ENCODE measurements at places on chromosomes 16 and 17.

DNA sequence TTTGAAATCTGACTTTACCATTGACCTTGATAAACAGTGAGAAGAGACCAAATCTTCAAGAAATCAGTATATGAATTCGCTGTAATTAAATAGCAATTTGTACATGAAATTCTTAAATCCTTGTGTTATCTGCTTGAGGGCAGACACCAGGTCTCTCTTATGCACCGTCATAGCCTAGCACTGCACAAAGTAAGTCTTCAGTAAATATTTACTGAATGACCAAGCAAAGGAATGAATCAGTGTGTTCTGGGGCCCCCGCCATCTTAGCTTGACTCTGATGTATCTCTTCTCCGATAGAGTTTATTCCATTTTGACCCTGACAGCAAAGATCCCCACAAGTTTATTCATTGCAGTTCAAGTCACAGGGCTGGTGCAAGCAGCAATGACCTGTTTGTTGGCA, 328.0 kb downstream of the TMEM114 start:
- no peak for DNase-seq

- no peak for DNase-seq
Observed at GRCh38 chr16:1979271-1980029, 1.8 kb downstream of the NOXO1 start.

DNA sequence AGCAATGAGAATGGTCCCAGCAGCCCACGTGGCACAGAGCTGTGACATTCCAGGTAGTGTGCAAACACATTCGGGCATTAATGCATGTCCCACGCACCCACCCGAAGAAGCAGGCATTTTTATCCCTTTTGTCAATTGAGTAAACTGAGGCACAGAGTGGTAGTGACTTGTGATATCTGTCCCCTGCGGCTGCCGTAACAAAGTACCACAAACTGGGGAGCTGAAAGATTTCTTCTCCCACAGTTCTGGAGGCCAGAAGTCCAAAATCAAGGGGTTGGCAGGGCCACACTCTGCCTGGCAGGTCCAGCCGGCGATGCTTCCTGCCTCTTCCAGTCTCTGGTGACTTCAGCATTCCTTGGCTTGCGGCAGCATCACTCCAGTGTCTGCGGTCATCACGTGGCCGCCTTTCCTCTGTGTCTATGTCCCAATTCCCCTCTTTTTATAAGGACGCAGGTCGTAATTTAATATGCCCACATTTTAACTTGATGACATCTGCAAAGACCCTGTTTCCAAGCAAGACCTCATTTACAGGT, 221.9 kb upstream of the GSE1 start:
- DNase-seq = no peak

- DNase-seq = no peak
Observed at GRCh38 chr16:10009684-10010083, 172.5 kb downstream of the GRIN2A start.

DNA sequence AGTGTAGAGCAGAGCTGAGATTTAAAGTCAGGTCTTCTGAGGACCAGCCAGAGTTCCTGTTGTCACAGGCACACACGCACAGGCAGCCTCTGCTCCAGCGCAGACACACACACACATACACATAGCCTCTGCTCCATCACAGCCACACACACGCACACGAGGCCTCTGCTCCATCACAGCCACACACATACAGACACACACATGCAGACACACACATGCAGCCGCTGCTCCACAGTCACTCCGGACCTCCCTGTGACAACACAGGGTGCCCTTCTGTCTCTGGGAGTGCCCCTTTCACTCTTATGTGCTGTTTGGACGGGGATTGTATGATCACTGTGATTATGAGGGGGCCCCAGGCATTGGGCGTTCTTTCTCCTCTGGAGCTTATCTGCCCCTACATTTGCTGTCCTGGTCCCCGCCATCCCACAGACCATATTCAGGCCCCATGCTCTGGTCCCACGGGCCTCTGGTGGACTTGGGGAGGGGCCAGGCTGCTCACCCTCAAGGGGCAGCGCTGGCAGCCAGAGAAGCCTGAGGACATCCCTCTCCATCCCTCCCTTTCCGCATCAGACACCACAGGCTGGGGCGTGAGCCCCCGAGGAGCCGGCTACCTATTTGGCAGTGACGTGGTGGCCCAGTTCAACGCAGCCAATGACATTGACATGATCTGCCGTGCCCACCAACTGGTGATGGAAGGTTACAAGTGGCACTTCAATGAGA, 7.5 kb downstream of the TBX6 start:
- no peak for DNase-seq

DNA sequence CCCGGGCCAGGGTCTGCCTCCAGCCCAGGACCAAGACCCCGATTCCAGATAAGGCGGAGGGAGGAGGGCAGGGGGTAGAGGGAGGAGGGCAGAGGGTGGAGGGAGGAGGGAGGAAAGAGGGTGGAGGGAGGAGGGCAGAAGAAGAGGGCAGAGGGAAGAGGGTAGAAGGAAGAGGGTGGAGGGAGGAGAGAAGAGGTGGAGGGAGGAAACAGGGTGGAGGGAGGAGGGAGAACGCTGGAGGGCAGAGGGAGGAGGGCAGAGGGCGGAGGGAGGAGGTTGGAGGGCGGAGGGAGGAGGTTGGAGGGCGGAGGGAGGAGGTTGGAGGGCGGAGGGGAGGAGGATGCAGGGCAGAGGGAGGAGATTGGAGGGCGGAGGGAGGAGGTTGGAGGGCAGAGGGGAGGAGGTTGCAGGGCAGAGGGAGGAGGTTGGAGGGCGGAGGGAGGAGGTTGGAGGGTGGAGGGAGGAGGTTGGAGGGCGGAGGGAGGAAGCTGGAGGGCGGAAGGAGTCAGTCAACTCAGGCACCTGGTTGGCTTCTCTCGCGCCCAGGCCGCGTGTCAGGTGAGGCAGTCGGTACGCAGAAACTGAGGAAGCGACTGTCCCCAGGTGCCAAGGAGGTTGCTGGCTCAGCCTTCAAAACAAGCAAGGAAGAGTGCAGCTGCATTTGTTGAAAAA, 65.2 kb downstream of the KLHDC4 start:
- DNase-seq = no peak

DNA sequence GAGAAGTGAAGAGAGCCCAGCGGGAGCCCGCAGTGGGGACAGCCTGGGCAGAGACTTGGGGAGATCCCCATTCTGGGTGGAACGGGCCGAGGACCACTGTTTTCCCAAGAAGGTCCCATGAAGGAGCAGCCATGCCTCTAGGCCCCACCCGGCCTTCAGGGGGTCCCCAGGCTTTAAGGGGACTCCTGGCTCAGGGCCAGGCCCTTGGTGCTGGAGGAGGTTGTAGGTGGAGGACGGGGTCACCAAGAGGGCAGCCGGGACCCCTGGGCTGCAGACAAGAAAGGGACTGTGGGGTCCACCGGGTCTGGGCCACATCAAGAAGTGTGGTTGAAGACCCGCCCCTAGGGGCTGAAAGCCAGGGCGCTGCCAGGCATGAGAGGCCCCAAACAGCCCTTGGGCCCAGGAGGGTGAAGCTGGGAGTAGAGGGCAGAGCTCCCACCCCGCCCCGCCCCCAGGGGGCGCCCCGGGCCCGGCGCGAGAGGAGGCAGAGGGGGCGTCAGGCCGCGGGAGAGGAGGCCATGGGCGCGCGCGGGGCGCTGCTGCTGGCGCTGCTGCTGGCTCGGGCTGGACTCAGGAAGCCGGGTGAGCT, at the start of gene PRSS21:
Gene PRSS21, plus strand, starts transcription at position 487 of the 589 bp plus-strand sequence. Its CDS starts 32 bp downstream, at position 519.
- no peak for DNase-seq

GRCh38 chr16:82888591-82889001, 261.8 kb downstream of the CDH13 start:
- no peak for DNase-seq

GRCh38 chr16:22932032-22932771, 118.2 kb downstream of the HS3ST2 start:
- no peak for DNase-seq

DNA sequence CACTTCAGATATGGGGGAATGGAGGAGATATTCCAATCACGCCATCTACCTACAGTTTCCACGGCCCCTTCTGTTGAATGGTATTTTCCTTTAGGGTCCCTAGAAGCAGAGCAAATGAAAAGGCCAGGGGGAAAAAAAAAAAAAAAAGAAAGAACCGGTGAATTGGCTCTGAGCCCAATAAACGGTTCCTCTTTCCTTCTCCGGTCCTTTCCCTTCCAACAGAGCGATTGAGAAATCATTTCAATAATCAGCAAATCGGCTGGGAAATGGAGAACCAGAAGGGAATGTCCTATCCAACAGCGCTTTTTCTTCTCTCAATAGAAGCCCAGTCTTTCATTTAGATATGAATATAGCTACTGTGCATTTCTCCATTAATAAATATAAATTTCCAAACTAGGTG, 26.8 kb upstream of the HOXB13 start:
- DNase-seq = peak; percentile 7

- peak; percentile 72 for DNase-seq
Observed at GRCh38 chr16:61887903-61888302, 148.3 kb downstream of the CDH8 start.

GRCh38 chr17:82346342-82347300, 12.4 kb upstream of the TEX19 start:
- no peak for DNase-seq

DNA sequence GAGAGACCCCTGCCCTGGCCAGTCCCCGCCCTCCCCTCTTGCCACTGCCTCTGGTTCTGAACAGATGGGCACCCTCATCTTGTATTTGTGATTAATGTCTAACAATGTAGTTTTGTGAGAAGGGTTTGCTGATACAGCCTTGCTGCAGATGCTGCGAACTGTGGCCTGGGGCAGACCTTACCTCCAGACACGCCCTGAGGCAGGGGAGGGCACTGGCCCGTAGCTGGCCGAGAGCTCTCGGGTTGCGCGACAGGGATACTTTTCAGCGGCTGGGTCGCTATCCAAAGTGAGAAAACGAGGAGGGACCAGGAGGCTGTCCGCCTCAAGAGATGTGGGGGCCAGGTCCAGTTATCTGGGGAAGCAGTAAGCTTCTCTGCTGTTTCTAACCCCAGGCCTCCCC, 21.9 kb downstream of the STH start:
- no peak for DNase-seq

DNA sequence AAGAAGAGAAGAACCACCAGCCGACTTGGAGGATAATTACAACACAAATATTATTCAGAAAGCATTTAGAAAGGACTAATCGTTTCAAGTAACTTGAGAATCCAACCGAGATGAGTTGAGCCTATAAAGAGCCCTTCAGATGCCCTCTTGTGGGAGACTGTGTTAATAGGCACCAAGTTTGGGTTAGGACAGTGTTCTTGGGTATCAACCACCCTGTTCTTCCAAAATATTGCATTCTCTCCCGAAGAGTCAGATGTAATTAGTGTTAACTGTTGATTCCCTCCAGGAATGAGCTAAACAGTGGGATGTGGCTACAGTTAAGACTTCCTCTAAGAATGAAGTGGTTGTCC, 87.8 kb upstream of the NOL11 start:
- no peak for DNase-seq

DNA sequence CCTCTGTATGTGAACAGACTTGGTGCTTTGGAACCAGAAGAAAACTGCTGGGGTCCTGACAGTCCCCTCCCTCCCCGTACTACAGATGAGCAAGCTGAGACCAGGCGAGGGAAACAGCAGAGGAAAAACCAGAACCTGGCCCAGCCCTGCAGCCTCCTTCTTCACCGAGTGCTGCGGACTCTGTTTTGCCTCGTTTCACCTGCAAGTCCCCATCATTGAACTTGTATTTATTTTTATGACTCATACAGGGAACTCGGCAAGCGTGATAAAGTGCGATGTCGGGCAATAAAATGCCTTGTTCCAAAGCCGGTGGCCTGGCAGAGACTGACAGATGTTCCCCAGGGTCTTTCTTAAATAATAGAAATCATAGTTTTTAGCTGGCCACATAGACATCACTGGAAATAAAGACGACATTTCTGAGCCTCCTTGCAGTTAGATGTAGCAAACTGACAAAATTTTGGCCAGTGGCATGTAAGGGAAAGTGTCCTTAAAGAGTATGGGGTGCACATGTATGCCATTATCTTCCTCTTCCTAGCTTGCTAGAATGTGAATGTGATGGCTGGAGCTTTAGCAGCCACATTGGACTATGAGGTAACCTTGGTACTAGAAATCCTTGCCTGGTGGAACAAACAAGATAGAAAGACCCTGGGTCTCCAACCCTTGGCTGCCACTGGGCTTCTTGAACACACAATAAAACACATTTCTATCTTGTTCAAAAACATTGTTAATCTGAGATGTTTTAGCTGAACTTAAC, 128.6 kb downstream of the IRF8 start:
- DNase-seq = no peak

DNA sequence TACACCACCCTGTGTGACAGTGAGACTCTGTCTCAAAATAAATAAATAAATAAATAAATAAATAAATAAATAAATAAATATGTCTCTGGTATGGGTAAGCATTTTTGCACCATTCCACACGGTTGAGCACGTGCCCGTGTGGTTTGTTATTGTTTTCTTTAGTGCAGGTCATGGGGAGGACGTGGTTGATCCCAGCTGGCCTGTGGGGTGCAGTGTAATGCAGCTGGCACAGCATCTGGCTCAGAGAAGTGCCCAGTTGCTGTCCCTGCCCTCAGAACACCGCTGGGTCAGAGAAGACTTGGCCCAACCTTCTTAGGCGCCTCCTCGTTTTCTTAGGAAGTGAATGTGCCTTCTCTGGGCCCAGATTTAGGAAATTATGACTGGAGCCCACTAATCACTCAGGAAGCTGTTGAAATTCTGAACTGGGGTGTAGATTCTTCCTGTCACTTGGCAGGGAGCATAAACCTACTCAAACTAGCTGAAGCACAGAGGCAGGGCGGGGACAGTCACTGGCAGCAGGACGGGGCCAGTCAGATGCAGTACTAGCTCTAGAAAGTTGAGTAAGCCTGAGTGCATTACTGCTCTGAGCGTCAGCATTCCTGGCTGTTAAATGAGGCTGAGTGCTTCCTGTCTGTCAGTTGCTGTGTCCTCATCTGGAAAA, 85.9 kb downstream of the SNX29 start:
- DNase-seq = peak; percentile 44

DNA sequence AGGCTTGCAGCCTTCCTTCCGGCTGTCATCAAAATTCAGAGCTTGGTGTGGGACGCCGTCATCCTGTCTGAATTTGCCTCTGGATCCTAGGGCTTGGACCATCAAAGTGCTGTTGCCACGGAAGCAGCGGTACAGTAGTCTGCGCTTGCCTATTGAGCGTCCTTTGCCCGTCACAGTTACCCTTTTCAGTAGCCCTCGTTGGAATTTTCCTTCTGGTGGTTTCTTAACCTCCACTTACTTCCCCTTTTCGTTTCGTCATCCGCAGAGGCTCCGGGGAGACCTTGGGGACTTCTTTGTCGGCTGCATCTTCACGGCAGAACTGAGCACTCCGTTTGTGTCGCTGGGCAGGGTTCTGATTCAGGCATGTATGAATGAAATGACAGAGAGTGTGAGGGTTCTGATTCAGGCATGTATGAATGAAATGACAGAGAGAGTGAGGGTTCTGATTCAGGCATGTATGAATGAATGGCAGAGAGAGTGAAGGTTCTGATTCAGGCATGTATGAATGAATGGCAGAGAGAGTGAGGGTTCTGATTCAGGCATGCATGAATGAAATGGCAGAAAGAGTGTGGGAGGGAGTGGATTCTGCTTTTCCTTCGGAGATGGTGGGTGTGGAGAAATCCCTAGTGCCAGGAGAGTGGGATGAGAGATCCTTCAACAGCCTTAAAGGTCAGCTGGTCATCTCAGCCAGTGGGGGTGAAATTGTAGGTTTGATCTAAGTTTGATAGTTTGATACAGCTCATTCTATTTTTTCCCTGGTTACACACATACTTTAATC, 8.0 kb downstream of the TLCD3A start:
- DNase-seq = peak; percentile 67

Data from GF-D8 (cell line).